GM04504 (cell line): ENCODE measurements at places on chromosomes 3 and 15.

- peak; percentile 92 for DNase-seq
Measured at GRCh38 chr15:50876989-50877360, 31.5 kb upstream of the AP4E1 start.

GRCh38 chr3:145118303-145118702, 1042.7 kb downstream of the PLOD2 start:
- DNase-seq = no peak

DNA sequence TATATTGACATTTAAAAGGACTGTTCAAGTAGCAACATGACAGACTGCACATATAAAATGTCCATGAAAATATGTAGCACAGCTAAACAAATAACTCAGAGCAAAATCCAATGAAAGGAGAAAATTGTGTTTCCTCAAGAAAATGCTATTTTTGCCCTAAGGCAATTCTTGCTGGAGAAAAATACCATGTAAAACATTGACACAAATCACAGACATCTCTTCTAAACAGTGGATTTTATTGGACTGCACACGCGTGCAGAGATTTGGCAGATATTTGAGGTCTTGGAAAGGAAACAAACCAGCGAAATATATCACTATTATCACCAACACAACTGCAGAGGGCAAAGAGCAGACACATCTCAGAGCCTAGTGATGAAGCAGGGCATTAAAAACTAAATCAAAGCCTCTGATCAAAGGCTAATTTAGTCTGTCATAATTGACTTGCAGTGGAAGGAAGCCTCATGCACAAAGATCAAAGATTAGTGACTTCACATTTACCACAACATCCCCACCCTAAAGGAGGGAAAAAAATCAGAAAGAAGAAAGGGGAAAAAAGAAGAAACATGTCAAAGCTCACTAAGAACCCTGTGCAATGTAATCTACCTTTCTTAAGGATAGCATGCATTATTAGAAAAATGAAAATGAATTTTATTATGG, 52.4 kb downstream of the CHL1 start:
- no peak for DNase-seq

DNA sequence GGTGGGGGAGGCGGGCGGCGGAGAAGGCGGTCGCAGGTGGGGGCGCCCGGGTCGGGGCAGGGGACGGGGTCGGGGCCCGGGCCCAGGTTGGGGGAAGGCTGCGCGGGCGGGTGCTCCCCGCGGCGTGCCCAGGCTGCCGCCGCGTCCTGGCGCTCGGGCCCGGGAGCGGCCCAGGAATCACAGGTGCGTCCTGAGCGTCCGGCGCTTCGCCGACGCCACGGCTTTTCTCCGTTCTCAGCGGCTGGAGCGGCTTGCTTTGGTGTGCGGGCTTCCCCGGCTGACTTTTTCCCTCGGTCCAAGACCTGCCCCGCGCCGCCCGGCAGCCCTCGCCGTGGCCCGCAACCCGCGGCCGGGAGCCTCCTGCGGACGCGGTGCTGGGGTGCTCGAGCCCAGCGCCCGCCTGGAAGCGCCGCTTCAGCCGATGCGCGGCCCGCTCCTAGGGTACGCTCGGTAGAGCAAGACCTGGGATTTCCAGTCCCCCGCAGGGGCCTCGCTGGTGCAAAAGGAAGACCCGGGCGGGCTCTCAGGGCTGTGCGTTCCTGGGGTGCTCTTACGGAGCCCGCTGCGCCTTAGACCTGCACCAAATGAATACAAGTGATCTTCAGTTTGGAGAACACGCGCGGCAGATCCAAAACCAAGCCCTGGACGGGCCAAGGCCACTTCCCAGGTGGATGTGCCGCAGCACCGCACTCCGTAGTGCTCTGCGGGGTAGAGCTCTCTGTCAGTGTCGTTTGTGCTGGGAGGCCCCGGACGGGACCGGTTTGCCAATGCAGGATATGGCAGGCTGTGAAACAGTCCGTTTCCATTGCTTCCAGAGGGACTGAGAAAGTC, 639 bp downstream of the NIPA1 start:
- DNase-seq = peak; percentile 5

- no peak for DNase-seq
Measured at GRCh38 chr3:73573204-73573603, 51.5 kb downstream of the PDZRN3 start.

- no peak for DNase-seq
Measured at GRCh38 chr15:80059786-80060355, 395 bp downstream of the ZFAND6 start.

DNA sequence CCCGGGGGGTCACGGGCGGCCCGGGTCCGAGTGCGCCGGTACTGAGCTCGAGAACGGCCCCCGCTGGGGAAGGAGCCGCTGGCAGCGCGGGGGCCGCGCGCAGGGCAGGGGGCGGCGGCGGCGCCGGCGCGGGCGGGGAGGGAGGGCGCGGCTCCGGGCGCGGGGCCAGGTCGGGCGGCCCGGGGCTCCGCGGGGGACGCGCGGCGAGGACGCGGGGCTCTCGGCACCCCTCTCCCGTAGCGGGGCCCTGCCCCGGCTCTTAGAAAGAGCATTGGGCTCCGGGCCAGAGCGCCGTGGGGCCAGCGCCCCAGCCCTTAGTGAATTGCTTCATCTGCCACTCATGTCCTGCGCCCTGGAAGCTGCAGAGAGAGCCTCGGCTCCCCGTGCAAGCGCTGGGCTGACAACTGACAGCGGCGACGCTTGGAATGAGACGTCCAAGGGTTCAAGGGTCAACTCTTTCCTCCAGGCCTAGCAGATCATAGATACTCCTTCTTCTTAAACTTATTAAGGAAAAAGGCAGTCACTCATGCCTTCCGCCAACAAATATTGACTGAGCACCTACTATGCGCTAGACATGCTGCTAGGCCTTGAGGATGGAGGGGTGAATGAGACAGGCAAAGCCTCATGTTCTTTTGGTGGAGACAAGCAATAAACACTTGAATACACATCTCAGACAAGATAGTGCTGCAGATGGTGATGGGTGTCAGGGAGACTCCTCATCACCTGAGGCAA, 140.8 kb downstream of the SMAD6 start:
- DNase-seq = peak; percentile 54

DNA sequence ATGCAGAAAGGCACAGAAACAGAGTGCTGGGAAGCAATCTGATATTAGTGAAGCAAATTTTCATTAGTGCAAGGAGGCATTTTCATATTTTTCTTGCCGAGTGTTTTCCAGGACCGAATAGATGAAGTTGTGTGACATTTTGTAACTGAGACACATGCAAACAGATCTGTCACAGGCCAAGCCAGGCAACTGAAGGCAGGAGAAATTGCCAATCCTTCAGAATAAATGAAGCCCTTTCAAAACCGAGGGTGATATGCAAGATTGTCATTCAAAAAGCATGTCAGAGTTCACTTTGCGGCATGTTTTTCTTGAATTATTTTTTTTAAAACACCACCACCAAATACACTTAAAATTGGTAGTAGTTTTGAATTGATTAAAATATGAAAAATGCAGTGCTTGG, 6.2 kb downstream of the LMOD3 start:
- no peak for DNase-seq

GRCh38 chr3:185934767-185935464, 2.9 kb downstream of the TRA2B start:
- DNase-seq = no peak

GRCh38 chr3:85560088-85560785, 601.4 kb downstream of the CADM2 start:
- DNase-seq = no peak

- no peak for DNase-seq
Measured at GRCh38 chr3:38141952-38142273, 3.5 kb downstream of the MYD88 start.

- peak; percentile 76 for DNase-seq
Measured at GRCh38 chr3:86990734-86991481, at the start of gene VGLL3. Gene VGLL3, minus strand, starts transcription at chr3:86991149. Its CDS starts 406 bp downstream, at chr3:86990743.
